CD4-positive, alpha-beta T cell treated with Interleukin-15 for 4 hours (primary cell): ENCODE measurements at places on chromosomes 1 and 21.

DNA sequence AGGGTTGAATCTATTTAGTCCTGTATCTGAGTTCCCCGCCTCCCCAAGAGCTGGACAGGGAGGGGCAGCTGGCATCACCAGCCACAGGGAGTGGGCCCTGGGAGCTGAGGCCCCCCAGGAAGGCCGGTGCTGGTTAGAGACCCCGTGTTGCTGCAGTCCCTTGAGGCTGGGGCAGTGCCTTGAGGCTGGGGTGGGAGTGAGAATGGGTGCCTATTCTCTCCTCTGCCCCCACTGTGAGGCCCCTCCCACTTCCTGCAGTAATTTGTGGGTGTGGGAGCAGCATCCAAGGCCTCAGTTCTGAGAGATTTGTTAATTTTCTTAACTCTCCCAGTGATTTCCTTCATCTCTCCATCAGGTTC, 2.5 kb upstream of the TRAPPC3 start:
- DNase-seq, result peak; percentile 64

DNA sequence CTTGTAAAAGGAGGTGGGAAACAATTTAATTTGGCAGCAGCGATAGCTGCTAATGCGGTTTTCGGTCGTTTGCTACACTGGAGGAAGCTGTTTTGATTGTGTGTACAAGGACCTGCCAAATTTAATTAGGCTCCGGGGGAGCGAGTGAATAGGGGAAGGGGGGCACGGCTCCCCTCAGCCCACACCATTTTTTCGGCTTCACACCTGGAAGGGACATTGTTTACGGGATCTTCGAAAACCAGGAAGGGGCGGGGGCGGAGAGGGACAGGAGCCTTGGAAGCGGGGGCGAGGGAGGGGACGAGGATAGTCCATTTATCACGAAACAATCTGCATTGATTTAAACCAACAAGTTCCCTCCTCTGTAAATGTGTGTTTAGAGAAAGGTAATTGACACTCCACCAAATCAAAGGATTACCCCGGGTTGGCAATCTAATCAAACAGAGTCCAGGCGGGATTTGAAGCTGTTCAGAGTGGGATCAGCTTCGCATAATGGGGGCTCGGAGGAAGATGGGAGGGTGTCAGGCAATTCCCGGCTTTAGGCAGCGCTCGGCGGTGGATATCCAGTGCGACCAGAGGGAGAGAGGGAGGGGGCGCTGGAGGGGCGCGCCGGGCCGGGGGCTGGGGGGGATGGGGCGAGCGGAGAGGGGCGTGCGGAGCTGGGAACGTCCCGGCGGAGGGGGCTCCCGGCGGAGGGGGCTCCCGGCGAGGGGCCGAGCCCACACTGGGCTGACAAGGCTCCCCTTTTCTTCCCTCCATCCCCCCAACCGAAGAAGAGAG, 9.8 kb downstream of the PAX7 start:
- DNase-seq, result no peak

DNA sequence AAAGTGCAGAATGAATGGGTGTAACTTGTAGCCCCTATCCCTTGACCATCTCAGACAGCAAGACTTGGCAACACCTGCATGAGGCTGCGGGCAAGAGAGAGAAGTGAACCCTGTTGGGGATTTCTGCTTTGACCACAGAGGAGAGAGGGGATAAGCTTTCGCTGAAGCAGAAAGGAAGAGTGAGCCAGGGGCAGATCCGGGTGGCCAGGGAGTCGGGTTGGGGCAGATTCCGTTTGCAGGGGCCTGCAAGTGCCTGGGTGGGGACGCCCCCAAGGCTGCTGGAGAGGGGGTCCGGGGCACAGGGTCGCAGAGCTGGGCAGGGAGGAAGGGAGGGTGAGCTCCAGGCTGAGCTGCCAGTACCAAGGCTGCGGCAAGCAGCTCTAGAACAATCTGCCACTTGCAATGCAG, 25.3 kb upstream of the PIK3CD start:
- DNase-seq, result peak; percentile 22

DNA sequence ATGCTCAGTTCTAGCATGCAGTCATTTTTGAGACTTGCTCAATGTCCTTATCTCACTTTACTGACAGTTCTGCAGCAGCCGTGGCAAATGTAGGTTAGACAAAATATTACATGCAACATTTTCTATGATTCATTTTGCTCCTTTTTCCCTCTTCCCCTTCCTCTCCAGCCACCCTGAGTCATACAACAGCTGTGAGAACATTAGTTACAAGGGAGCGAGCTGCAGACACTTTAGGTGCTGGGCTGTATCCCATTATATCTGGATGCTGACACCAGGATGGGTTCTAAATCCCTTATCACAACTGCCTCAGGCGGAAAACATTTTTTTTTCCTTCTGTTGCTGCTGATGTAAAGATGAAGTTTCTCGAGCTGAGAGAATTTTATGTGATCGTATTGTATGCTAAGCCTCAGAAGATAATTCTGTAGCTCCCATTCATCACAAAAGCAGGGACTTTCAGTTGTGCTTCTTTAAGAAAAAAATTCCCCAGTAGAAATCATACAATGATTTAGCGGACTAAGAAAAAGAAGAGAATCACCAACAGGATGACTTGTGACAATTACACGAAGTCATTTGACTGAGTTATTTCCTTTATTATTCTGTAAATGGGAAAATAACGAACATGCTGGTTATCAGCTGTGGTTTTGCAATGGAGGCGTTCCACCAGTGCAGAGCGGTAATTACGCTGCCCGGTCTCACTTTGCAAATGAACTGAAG, 345.0 kb downstream of the DISC1 start:
- no peak for DNase-seq

GRCh38 chr1:86976664-86977063, 62.2 kb downstream of the HS2ST1 start:
- no peak for DNase-seq
